ENCODE measurements at places on chromosomes 12 and 14.

DNA sequence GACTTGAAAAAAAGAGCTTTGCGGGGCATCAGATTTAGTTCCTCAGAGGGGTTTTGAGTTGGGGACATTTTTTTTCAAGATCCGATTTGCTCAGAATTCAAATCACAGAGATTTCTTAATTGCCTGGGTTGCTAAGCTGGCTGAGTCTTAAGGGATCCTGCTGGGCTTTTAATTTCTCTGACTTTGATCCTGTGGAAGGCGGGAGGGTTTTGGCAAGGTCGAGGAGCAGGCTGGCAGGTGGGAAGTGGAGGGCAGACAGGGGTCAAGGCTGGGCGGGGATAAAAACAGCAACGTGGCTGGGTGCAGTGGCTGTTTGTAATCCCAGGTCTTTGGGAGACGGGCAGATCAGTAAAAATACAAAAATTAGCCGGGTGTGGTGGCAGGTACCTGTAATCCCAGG lies 33.5 kb upstream of the CCDC63 start:
- DNase-seq, result no peak

- no peak for DNase-seq
These were observed 10.9 kb upstream of the SERPINA9 start for GRCh38 chr14:94486883-94487282.

DNA sequence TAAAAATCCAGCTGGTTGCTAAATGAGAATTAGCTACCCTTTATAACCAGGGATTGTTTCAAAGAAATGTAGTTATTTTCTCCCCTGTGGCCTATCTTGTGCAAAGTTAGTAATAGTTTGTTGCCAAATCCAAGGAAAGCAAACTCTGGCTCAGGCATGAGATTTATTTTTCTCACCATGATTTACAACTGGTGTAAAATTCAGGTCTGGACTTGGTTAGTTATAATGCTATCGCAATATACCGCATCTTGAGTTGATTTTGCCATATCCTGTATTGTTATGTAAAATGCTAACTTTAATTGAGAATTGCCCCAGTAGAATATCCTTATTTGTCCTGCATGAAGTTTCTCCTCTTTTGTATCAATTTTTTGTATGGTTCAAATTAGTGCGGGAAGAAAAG lies 135.5 kb downstream of the CRADD start:
- no peak for DNase-seq

- DNase-seq, result no peak
These were observed 50.1 kb upstream of the EIF5 start for GRCh38 chr14:103283916-103284315.

DNA sequence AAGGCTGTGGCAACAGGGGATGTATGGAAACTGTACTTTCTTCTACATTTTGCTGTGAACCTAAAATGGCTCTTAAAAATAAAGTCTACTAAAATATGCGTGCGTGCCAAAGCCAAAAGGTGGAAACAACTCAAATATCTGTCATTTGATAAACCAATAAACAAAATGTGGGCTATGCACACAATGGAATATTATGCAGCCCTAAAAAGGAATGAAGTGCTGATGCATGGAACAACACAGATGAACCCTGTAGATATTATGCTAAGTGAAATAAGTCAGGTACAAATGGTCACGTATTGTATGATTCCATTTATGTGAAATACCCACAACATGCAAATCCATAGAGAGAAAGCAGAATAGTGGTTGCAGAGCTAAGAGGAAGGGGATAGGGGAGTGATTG lies 8.0 kb downstream of the CACNA2D4 start:
- DNase-seq, result no peak

- DNase-seq, result no peak
These were observed 311.8 kb downstream of the BTG1 start for GRCh38 chr12:91833780-91834359.

DNA sequence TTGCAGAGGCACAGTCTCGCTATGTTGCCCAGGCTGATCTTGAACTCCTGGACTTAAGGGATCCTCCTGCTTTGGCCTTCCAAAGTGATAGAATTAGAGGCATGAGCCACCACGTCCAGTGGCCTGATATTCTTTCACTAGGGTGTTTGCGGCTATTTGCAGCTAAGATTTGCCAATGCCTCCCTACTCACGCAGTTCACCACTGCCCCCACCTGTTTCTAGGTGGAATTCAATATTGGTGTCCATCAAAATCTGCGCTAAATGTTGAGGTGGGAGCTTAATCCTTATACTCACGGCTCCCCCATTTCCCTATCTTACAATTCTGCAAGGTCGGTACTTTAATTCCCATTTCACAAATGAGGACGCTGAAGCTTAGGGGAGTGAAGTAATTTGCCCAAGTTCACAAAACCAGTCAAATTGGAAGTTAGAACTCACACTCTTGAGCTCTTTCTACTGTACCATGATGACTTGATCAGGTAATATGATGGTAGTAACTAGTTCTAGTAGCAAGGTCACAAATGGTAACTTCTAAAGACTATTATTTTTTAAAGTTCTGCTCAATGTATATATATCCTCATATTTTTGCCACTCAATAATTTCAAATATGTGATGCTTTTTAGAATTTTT lies 22.1 kb upstream of the LRRC9 start:
- DNase-seq, result no peak

Measured in stimulated activated CD8-positive, alpha-beta memory T cell treated with anti-CD3 and anti-CD28 coated beads, Interleukin-4, amount 100 ng/mL, for 1 hour (primary cell).